ENCODE measurements at places on chromosomes 2 and 18.

- DNase-seq: no peak
Measured at GRCh38 chr18:62777814-62778213, 62.5 kb downstream of the PHLPP1 start.

DNA sequence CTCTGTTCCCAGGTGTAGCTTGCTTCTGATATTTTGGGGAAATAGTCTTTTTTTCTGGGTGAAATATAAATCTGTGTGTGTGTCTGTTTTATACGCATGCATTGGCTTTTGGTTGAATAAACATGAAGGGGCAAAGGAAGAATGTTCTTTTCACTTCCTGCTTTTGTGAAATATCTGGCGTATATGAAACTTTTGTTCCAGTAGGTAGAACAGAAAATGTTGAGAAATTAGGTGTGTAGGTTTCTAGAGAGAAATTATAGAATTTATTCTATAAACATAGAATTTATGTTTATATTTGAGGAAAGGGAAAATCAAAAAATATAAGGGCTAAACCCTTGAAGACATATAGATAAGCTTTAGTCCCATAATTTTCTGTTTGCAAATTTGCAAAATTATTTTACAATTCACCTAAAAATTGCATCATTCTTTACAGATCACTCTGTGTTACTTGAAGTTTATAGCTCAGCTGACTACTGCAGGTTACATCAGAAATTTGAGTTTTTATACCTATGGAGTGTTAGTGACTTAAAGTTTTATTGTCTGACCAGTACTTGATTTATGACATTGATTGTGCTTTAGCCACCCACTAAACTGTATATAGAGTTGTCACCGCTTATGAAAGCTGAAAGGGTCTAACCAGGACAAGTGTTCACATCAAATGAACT lies 116.1 kb downstream of the FAM117B start:
- no peak for DNase-seq

- no peak for DNase-seq
Measured at GRCh38 chr2:64945973-64946768, 43.0 kb upstream of the SLC1A4 start.

GRCh38 chr2:33531549-33532059 lies 55.2 kb downstream of the RASGRP3 start:
- DNase-seq: no peak

GRCh38 chr2:9230881-9231280 lies 24.3 kb downstream of the ASAP2 start:
- DNase-seq: no peak

- DNase-seq: no peak
Measured at GRCh38 chr18:9234528-9234927, 97.9 kb downstream of the ANKRD12 start.

DNA sequence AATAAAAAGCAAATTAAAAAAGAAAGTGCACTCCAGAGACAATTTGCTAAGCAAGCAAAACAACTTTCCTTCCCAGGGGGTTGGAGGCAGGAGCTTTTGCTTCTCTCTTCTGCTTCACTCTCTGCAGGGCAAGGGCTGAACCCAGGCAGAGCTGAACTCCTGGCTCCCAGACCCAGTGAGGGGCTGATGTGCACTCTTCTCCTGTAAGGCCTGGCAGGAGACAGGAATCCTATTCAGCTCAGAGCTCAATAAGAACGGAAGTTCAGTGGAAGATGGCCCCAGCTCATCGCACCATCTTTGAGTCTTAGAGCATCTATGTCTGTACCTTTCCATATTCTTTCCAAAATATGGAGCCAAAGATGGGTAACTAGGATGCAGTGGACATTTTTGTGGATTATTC lies 29.1 kb downstream of the CIB4 start:
- no peak for DNase-seq

- no peak for DNase-seq
Measured at GRCh38 chr18:54192415-54192814, 32.1 kb downstream of the MBD2 start.

DNA sequence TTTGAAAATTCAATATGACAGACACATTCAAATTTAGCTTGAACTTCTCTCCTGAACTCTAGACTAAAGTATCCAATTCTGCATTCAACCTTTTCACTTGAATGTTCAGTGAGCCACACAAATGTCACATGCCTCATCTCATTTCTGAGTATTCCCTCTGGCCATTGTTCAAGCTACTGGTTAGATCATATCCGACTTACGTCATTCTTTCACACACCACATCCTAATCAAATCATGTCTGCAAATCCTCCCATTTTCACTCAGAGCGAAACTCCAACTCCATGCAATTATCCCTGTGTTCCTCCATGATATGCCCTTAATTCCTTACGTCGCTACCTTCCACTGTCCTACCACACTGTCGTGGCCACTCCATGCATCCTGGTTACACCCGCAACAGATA lies 425.1 kb downstream of the CBLN2 start:
- DNase-seq: no peak

DNA sequence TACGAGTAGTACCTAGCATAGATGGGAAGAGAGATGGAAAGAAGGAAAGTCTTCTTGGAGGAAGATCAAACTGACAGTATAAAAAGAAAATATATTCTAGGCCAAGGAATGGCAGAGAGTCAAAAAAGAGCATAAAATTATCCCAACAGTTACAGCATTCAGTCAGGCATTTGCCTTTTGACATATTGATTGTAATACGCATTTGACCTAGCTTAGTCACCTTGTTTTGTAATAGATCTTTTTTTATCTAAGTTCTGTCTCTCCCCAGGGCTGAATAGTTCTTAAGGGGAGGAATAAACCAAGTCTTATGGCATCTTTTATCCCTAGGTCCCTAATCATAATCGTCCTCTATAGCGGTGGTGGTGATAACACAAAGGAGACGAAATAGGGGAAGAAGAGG lies 657.3 kb upstream of the PIK3C3 start:
- no peak for DNase-seq

DNA sequence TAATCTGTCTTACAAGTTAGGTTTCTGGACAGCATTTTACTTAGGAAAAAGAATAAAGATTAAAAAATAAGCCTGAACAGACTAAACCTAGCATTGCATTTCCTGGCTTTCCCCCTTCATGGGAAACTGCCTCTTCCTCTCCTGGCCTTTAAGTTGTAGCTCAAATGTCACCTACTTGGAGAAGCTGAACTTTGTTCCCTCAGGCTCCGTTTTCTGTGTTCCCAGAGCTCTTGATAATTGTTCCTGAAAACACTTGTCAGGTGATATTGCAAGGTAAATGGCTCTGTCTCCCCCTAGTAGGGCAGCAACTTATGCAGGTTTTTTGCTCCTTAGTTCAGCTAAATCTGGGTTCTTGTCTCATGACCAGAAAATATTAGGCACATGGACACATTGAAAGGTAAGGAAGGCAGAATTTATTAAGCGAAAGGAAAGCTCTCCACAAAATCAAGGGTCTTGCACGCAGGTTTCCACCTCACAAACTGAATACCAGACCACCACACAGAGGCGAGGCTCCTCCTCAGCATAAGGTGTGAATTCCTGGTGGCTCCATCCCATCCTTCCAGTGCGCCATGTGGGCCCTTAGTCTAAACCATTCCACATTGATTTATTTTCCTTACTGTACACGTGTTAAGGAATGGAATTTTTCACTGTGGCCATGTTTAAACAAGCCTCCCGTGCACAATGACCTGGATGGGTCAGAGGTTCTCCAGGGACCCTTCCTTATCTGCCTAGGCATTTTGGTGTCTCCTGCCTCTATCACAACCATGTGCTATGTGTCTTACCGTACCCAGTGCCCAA lies 229.3 kb downstream of the HNMT start:
- DNase-seq: no peak

DNA sequence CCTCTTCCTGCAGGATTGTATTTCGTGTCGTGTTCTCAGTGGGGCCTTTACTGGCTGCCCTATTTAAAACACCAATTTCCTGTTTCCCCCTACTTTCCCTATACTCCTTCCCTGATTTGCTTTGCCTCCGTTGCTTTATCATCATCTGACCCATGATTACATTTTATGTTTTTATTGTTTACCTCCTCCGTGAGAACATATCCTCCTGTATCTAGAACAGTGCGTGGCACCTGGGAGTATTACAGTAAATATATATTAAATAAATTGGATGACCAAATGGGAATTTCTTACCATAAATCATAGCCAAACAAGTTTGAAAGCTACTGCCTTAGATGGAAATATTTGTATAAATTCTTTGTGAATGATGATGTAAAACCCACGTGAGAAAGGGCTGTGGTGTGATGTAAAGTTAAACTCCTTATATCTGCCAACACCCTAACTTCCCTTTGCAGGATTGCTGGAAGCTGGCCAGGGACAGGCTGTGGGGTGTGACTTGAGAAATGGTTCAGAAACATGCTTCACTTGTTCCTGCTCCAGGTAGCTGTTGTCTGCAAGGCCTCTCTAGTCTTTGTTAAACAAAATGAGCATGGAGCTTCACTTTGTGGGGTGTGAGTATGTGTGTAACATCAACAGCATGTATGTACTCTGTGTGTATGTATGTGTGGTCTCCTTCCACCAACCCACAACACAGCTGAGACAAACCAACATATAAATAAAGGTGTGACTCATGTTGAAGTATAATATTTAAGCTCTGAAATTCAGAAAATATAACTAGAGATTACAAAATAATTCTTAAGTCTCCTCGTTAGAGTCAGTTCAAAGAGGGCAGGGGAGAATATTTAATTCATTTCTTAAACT lies 40.3 kb downstream of the LHCGR start:
- DNase-seq: no peak

DNA sequence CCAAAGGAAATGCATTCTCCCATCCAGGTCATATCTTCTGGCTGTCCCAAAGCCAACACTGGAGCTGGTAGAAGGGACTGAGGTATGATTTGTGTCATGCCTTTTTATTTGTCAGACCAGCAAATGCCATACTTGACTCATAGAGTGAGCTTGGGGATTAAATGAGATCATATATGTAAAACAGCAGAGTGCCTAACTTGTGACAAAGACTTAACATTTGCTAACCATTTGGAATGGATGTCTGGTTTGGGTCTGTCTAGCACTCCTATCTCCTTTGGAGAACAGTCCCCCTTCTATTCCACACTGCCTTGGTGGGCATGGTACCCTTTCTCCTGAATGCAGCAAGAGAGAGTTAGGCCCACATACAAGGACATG lies 128.5 kb upstream of the LGALSL start:
- DNase-seq: no peak

- no peak for DNase-seq
Measured at GRCh38 chr2:193409951-193410350, 1215.2 kb upstream of the TMEFF2 start.

- no peak for DNase-seq
Measured at GRCh38 chr2:158907926-158908456, 60.4 kb upstream of the TANC1 start.

DNA sequence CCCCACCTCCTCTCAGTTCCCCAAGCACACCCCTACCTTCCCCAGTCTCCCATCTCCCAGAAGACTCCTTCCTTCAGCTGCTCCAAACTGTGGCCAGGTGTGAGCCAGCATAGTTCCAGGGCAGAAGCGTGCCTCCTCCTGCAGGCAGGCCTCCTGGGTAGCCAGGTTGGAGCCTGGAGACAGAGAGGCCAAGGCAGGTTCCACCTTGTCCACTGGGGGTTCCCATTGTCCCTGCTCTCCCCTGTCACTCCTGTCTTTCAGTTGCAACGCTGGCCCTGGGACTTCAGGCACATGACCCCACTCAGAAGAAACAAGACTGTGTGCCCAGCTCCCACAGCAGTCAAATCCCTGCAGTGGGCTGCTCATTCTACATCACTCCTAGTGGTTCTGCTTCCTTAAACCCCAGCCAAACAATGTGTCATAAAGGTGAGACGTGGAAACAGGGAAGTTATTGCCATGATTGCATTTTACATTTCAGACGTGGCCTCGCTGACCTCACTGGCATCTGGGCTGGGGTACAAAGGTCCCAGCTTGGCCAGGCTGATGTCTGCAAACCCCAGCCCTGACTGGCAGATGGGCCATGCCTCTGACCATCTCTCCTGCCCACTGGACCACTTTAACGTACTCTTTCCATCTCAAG lies 96.5 kb upstream of the BOD1L2 start:
- DNase-seq: no peak

- no peak for DNase-seq
Measured at GRCh38 chr2:201349601-201350000, 7.5 kb downstream of the FLACC1 start.

DNA sequence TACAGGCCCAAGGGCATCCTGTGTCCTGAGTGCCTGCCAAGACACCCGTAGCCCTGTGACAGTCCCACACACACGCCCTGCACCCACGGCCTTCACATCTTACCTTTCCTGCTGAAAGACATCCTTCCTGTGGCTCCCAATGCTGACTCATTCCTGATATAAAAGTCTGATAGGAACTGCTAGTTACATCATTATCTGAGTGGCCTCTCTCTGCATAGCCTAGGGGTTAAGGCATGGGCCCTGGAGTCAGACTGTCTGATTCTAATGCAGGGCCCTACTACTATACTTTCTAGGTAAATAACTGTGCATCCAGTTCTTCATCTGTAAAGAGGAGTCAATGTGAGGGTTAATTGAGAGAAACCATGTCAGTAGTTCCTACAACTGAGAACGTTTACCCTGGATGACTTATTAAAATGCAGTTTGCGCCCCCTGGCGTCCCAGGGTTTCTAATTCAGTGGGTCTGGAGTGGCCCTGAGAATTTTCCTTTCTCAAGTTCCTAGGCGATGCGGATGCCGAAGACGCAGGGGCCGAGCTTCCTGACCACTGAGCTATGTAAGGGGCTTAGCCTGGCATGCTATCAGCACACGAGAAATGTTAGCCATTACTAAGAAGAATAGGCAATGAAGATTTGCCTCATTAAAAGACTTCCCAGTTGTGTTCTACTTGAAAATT lies 6.0 kb upstream of the GPR45 start:
- DNase-seq: peak; percentile 39

DNA sequence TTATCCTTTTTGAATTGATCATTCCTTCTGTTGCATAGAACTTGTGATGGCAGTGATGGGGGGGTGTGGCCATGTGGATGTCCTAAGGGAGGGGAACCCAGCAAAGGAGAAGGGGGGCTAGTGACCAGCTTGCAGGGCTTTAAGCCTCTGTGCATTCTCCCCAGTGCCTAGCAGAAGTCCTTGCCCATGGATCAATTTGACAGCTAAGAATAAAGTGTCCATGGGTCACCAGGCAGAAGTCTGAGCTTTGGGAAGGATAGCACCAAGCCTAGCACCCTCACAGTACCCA lies 39.6 kb upstream of the FAM136A start:
- DNase-seq: no peak

- no peak for DNase-seq
Measured at GRCh38 chr2:85661139-85661858, 6.7 kb downstream of the SFTPB start.

GRCh38 chr18:48541026-48541746 lies 2.4 kb downstream of the CTIF start:
- DNase-seq: peak; percentile 9

- no peak for DNase-seq
Measured at GRCh38 chr2:153163055-153163454, 315.5 kb downstream of the RPRM start.

- no peak for DNase-seq
Measured at GRCh38 chr2:9165625-9166024, 41.0 kb upstream of the ASAP2 start.

DNA sequence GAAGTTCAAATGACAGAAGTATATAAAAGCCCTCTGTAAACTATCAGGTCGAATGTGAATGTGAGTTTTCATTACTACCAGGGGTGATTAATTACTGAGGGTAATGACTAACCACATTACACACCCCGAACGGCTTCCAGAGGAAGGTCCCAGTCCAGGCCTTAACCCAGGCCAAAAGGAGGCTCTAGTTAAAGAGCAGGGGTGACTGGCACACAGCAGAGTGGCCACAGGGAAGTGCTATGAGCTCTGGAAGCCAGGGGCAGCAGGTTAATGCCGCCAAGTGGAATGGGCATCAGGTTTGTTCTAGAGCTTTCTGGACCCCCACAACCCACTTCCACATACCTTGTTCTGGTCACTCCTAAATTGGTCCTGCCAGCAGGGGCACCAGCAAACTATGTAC lies 87.7 kb downstream of the BCL11A start:
- DNase-seq: no peak

GRCh38 chr2:63012541-63012940 lies 38.1 kb upstream of the OTX1 start:
- DNase-seq: no peak

Data from T1000 (cell line).